ENCODE measurements at places on chromosomes 11 and 22.

DNA sequence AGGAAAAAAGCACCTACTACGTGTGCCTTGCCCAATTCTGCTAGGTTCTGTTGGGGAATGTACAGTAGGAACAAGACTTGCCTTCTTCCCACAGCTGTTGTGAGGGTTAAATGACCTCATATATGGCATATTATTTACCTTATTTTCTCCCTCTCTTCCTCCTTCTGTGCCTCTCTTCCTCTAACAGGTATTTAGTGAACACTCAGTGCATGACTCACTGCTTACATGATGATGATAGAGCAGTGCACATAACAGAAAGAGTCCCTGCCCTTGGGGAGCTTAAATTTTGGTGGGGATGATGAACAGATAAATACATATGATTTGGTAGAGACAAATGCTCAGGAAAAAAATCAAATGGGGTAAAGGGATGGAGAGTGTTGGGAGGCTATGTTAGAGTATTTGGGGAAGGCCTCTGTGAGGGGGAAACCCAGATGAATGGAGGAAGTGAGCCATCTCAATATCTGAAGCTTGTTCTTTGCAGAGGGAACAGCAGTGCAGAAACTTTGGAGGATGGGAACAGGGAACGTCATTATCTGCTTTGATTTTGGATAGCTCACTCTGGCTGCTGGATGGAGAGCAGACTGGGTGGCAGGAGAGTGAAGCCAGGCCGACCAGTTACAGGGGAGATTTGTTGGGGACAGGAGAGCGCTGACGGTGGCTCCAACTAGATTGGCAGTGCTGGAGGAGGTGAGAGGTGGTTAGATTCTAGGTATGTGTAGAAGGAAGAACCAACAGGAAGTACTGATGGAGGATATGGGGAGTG, 95.5 kb upstream of the TENM4 start:
- no peak for DNase-seq

DNA sequence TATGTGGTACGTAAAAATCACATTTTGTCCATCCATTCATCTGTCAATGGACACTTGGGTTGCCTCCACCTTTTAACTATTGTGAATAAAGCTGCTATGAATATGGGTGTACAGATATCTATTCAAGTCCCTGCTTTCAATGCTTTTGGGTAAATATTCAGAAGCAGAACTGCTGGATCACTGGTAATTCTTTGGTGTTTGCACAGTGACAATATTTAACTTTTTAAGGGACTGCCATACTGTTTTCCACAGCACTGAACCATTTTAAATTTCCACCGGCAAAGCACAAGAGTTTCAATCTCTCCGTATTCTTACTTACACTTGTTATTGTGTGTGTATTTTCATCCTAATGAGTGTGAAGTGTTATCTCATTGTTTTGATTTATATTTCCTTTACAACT, 79.4 kb downstream of the RBFOX2 start:
- DNase-seq: no peak

GRCh38 chr11:65429068-65429681, 6.6 kb downstream of the NEAT1 start:
- peak; percentile 32 for DNase-seq

DNA sequence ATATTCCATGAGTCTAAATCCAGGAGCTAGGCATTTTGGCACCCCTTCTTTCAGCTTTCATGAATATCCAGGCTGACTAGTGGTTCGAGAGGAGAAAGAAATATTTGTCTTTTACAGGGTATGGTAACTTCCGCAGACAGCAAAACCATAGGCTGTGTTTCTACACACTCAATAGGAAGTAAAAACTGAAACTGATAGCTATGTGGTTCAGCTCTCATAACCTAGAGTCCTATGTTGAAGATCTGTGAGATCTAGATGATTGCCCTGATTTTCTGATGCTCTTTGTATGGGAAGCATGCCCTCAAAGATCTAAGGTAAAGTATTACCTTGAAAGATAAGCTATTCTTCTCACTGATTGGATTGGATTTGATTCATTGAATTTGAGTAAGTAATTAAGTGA, 118.3 kb downstream of the CD44 start:
- DNase-seq: no peak

DNA sequence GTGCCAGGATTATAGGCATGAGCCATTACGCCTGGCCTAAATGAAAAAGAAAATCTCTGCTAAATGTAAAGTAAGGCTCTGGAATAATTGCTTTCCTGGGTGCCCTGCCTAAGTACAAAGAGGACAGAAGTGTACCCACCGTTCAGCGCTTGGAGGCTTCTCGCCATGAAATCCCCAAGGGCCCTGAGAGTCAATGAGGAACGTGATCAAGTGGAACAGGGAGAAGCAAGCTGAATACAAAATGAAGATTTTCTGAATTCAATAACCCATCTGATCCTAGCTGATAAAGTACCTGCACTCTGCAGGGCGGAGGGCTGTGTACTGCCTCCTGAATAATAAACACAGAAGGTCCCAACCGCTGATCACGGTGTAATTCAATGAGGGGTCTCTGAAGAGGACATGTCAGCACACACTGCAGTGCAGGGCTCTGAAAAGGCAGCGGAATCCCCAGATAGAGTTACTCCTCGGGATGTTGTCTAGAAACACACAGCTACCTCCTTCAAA, 97.7 kb downstream of the ABTB2 start:
- DNase-seq: no peak

GRCh38 chr22:42368379-42369249, 63.6 kb downstream of the NFAM1 start:
- peak; percentile 57 for DNase-seq

- no peak for DNase-seq
These were observed 766 bp upstream of the CAPRIN1 start for GRCh38 chr11:34050581-34051348.

DNA sequence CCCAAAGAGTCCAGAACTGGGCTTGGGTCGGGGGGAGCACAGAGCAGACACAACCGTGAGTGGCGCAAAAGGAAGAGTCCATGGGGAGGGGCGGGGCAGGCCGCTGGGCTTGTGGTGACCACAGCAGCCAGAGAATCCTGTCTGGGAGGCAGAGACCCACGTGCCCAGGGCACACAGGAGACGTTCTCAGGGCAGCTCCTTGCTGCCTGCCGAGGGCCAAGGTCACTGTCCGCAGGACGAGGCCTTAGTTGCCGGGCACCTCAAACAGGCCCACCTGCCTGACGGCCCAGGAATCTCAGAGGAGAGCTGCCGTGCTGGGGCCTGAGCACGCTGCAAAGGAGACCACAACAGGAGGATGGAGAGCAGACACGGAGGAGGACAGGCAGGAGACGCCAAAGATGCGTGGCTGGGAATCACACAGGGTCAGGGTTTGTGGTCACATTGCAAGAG, 87.8 kb downstream of the MYEOV start:
- peak; percentile 38 for DNase-seq

GRCh38 chr11:119713359-119714040, 15.5 kb downstream of the NECTIN1 start:
- DNase-seq: no peak

DNA sequence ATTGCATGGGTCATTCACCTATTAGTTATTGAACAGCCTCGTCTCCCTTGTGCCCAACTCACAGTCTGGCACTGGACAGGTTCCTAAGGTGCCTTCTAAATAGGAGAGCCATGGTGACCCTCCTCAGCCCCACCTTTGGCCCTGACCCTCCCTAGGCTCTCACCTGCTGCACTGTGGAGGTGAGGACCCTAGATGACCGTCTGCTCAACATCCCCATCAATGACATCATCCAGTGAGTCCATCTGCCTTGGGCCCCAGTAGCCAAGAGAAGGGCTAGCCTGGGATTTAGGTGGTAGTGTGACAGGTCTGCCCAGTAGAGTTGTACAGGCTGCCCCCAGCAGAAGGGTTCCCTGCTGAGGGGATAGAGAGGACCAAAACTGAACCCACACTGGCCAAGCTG, 13.6 kb downstream of the UCP2 start:
- no peak for DNase-seq

- no peak for DNase-seq
These were observed 22.1 kb upstream of the PEX26 start for GRCh38 chr22:18055619-18056160.

- DNase-seq: no peak
These were observed 16.0 kb upstream of the MIF start for GRCh38 chr22:23878219-23878618.
